Activated naive CD8-positive, alpha-beta T cell treated with anti-CD3 and anti-CD28 coated beads, Interleukin-2, amount 50 U/mL, for 16 hours (primary cell): ENCODE measurements at places on chromosomes 11 and 22.

GRCh38 chr22:50039669-50040443, 18.2 kb downstream of the TTLL8 start:
- no peak for DNase-seq

DNA sequence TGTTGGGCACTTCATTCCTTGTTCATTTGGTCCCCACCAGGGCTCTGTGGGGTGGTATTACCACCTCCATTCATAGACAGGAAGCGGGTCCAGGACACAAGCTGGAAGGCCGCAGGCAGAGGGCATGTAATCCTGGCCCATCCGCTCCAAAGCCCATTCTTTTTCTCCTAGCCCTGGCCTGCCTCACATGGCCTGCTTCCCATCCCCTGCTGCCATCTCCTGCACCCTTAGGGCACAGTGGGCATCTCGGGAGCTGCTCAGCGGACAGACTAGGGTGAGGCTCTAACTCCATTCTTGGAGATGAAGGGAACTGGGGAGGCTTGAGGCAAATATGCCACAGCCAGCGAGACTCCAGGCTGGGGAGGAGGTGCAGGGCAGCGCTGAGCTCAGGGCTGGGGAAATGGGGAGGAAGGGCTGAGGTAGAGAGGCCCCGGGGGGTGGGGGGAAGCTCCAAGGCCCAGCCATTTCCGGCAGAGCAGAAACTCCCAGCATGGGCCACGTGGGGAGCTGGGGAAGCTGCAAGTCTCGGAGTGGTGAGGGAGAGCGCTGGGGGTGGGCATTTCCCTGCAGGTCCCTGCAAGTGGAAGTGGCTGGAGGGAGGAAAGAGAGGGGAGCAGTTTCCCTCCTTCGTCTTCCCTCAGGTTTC, 14.3 kb upstream of the BCL9L start:
- DNase-seq: peak; percentile 47

DNA sequence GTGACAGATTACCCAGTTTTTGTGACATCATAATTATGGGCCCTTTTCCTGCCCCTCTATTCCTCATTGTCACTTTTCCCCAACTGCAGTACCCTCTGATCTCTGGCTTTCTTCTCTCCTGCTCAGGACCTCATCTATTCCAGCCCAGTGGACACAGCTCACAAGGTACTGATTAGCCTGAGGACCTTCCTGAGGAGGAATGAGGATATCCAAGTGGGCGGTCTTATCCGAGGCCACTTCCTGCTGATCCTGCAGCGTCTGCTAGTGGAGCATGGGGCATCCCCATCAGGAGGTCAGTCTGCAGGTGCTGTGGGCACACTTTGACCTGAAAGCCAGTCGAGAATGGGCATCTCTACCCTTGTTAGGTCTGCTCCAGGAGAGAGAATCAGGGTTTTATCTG, 24.5 kb upstream of the CCDC134 start:
- DNase-seq: no peak

- DNase-seq: no peak
These were observed 1.2 kb downstream of the UBE2L6 start for GRCh38 chr11:57566005-57566904.

- no peak for DNase-seq
These were observed 11.8 kb downstream of the IL10RA start for GRCh38 chr11:117997823-117998579.

DNA sequence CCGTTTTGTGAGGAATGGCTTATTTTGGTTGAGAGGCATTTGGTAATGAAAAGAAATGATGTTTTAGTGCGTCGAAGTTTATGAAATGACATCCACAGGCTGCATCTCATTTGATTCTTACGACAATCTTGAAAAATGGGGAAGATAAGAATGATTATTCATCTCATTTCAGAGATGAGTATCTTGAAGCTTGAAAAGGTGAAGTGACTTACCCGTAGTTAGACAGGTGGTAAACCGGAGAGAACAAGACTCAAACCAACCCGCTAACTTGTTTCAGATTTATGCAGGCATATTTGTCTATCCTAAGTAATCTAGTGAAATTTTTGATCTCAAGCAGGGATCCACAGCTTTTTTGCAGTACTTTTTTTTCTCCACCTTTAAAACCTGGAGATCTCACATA, 9.1 kb upstream of the SORL1-AS1 start:
- DNase-seq: no peak

- DNase-seq: no peak
These were observed 39.1 kb upstream of the PRAME start for GRCh38 chr22:22598144-22598543.

DNA sequence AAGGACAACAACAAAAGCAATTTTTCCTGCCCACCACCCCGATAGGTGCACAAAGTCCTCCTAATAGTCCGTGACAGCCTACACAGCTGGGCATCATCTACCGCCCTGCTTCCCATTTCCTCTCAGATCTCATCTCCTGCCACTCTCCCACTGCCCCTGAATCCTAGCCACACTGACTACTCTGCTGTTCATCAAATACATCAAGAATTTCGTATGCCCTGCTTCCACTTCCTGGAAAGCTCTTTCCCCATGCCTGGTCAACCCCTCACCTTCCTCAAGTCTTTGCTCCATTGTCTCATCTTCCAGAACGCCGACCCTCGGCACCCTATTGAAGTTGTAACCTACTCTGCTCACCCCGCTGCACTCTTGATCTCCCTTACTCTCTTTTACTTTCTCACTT, 320.1 kb downstream of the OPCML start:
- no peak for DNase-seq

DNA sequence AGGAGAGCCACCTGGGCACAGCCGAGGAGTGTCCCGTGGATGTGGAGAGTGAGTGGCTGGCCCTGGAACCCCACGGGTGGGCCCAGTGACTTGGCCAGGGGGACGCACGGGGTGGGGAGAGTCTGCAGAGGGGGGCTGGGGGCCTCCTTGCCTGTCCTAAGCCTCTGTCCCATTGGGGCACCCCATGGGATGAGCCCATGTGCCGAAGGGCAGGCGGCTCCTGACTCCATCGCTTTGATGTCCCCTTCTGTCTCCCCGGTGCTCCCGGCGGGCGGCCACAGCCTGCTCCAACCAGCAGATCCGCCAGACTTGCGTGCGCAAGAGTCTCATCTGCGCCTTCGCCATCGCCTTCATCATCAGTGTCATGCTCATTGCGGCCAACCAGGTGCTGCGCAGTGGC, 9.4 kb downstream of the CABP7 start:
- DNase-seq: no peak

GRCh38 chr11:119377961-119378667, 3.4 kb downstream of the USP2 start:
- no peak for DNase-seq

- no peak for DNase-seq
These were observed 148.2 kb downstream of the CHST1 start for GRCh38 chr11:45517171-45517770.

DNA sequence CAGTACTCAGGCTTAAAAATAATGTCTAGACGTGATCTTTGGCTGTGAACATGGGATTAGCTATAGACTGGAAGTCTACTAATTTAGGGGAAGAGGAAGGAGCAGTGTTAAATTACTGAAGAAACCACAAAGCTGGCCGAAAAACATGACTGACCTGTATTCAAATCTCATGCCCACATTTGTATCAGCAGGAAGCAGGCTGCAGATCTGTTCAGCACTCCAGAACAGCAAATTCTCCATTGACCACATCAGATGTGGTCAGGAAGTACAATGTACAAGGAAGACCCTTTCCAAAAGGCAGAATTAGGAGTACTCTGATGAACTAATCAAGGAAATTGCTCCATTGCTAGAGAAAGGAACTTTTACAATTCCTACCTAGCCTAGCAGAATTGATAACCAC, 31.7 kb downstream of the DCDC1 start:
- no peak for DNase-seq
